ENCODE measurements at places on chromosomes 12 and 14.
A peak's percentile ranks its signal among the peaks of the same experiment; 100 is the strongest.

- no peak for DNase-seq
Measured at GRCh38 chr14:87331991-87332390, 661.0 kb downstream of the GALC start.

GRCh38 chr12:106305376-106305775 lies 2.8 kb downstream of the TCP11L2 start:
- no peak for DNase-seq

GRCh38 chr12:2826721-2827515 lies 7.9 kb downstream of the NRIP2 start:
- no peak for DNase-seq

DNA sequence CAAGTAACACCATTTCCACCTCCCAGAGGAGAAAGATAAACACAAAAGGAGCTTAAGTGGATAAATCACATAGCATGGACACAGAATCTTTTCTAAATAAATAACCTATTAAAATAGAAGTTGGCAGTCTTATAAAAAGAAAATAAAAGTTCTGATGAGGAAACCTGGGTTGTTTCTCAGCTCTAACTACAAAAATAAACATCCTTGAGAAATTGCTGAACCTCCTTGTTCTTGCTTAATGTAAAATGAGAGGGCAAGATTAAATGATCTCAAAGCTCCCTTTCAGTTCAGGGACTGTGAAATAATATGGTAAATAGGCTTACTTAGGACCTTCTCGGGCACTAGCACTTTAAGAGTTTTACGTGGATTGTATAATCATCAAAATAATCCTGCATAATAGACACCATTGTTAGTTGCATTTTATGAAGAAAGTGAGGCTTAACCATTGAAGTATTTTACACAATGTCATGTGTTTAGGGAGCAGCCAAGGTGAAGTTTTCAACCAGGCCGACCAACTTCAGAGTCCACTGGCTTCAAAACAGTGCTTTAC lies 214.0 kb upstream of the NOVA1 start:
- DNase-seq: no peak

DNA sequence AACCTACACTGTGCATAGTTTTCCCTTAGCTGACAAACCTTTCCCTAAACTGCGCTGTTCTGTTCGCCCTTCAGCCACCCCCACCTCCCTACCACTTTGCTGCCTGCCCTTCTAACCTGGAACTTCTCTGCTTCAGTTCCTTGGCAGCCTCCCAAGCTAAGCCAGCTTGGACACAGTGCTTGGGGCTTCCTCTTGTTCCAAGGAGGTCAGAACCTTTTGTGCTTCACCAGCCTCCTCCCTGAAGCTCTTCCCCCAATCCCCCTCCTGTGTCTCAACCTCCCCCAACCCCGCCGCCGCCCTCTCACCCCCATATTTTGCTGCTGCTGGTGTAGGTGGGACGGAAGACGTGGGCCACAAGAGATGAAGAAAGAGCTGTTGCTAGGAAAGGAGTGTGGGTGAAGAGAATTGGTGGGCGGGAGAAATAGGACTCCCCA lies 8.1 kb upstream of the RIC8B start:
- DNase-seq: peak; percentile 19

- no peak for DNase-seq
Measured at GRCh38 chr12:44816446-44817017, 59.6 kb downstream of the NELL2 start.

DNA sequence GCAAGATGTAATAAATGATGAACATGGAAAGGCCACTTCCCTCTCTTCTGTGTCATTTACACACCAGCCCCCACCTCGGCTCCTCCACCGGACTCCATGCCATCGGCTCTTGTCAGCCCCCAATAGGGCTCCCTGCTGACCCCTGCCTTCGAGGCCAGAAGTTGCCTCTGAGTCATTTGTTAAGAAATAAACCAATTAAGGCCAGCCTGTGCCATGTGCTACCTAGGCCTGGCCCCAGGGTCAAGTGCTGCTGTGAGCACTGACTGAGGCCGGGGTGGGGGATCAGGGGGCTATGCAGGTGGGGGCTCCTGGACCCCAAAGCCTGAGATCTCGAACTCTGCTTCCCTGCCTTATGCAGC lies 53.2 kb downstream of the TESC start:
- peak; percentile 31 for DNase-seq

DNA sequence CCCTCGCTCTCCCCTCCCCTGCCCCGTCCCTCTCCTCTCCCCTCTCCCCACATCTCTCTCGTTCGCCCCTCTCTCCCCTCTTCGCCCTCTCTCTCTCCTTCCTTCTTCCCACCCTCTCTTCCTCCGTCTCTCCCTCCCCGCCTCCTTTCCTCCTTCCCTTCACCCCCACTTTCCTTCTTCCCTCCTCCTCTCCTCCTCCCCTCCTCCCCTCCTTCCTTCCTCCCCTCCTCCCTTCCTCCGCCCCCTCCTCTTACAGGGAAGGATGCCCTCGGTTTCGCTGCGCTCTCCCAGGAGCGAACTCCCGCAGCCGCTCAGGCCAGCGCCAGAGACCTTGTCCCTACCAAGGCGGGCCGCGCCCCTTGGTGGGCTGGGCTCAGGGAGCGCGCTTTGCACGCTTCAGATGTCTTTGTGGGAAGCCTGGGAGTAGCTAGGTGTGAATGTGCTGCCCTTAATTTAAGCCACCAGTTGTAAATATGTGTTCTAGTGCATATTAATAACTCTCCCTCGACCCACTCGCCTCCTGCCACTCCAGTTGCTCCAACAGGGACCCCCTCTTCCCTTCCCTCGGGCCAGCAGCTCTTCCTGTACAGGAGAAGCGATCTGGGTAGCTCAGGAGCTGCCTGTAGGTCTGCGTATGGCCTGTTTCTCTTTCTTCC lies 13.3 kb upstream of the MAP3K9 start:
- DNase-seq: no peak

DNA sequence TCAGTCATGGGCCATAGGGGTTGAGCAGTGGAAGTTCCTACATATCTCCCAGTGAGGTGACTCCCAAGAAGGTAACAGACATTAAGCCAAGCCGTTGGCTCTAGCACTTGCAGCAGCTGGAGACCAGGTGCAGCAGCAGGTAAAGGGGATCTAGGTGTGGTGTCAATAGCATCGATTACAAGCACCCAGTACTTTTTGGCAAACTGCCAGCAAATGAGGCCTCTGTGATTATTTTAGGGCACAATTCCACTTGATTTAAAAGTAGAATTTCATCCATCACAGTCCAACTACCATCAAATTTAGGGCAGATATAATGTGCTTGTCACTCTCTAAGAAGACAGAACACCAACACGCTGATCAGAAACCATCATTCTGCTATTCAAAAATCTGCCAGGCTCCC lies 224.1 kb upstream of the EGLN3 start:
- no peak for DNase-seq

DNA sequence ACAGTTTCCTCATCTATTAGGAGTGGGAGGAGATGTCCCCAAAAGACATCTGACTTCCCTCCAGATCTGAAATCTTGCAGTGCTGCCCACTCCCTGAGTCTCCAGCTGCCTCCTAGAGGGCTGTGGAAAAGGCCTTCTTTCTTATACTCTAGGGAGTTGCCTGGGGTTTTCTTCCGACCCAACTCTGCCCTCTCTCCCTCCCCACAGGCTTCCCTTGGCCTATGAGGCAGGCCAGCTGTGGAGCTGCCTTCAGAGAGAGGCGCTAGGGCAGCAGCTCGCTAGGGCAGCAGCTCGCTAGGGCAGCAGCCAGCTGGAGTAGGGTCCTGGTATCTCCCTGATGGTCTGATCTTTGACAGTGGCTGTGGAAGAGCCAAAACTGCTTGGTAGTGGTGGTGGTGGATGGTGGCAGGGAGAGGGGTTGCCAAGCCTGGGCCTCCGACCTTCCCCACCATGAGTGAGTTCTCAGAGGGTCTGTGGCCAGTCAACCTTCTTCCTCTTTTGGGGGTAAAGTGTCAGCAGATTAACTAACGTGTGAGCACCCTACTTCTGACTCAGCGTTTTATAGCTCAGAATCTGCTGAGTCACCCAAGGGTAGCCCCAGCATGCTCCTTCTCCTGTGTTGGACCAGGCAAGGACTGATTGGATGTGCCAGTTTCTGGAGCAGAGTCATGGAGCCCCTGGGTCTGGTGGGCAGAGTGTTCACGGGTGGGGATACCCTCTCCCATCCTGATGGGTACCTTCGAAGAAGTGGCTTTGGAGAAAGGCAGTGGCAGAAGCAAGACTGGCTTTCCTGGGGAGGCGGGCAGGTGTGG lies 2.3 kb downstream of the SLC48A1 start:
- peak; percentile 62 for DNase-seq

GRCh38 chr12:106001105-106001836 lies 137.5 kb downstream of the NUAK1 start:
- DNase-seq: no peak

- no peak for DNase-seq
Measured at GRCh38 chr12:90321369-90321768, 612.7 kb upstream of the ATP2B1 start.

DNA sequence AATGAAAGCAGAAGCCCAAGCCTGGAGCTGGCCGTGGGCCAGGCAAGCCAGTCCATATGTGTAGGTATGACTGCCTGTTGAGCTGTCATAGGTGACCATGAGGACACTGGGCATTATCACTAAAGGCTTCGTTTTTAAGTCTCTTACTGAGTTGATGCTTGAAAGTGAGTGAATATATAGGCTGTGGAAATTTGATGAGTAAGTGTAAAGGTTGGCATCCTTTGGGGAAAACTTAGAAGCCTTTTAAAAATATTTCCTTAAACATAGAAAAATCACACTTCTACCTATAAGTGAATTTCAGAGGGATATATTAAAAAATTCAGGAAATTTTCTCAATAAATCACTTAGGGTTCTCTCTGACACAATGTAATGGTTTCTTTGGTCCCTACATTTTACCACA lies 396.5 kb downstream of the FOXG1 start:
- no peak for DNase-seq

GRCh38 chr14:57189070-57189469 lies 79.6 kb downstream of the EXOC5 start:
- DNase-seq: peak; percentile 37

- DNase-seq: no peak
Measured at GRCh38 chr12:89234324-89235114, 117.8 kb downstream of the DUSP6 start.

DNA sequence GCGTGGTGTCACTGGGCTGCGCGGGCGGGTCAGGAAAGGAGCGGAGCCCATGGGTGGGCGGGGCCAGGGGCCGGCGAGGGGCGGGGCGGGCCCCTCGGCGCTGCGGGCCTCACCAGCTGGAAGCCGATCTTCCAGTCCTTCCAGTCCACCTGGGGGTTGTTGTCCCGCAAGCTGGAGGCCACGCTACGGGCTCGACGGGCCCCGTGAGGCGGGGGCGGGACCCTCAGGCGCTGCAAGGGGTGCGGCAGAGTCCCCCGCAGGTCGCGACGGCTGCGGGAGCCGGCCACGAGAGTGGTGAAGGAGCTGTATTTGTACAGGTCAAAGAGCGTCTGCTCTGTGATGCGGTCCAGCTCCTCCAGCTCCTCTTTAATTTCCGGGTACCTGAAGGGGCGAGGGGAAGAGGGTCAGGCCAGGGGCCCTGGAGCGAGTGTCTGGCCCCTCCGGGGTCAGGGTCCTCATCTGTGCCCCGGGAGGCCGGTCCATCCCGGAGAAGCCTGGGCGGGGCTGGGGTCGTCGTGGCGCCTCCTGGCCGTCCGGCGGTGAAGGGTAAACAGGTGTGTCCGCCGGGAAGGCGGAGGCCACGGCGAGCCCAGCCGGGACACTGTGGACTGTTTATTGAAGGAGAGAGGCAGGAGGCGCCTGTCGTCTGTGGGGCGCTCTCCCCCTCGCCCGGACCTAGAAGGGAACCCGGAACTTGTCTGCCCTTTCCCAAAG lies 11.9 kb downstream of the SCNN1A start:
- peak; percentile 65 for DNase-seq

- no peak for DNase-seq
Measured at GRCh38 chr14:101882141-101882935, 82.0 kb upstream of the DYNC1H1 start.

GRCh38 chr12:42504049-42504448 lies 85.5 kb downstream of the PRICKLE1 start:
- peak; percentile 22 for DNase-seq

DNA sequence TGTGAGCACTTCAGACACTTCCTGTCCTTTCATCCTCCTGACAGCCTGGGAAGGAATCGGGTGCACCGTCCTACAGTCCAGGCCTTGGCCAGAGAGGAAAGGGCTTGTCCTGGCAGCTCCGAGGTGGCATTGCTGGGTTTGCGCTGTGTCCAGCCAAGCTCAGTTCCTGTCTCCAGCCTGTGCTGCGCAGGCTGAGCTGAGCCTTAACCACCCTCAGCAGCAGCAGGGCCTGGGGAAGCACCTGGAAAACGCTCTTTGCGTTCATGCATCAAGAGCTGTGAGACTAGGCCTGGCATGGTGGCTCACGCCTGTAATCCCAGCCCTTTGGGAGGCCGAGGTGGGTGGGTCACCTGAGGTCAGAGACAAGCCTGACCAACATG lies 33.7 kb upstream of the EML1 start:
- DNase-seq: no peak

GRCh38 chr12:101838628-101839323 lies 8.0 kb upstream of the GNPTAB start:
- DNase-seq: no peak

GRCh38 chr14:33780035-33780434 lies 170.8 kb downstream of the EGLN3 start:
- DNase-seq: no peak

DNA sequence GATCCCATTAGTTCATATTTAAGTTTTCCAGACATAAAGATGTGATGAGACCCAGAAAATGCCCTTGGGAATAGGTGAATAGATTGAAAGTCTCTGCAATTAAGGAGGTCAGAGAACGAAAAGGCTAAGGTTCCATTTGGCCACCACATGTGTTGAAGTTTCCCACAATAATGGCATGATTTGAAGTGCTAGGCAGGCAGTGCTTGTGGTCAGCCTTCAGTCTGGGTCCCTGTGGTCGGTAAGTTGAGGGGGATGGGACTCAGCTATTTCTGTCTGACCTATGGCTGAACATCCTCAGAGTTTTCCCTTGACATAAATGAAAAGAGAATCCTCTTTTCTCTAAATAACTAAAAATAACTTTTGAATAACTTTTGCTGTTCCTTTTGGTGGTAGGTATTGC lies 92.4 kb downstream of the PELI2 start:
- peak; percentile 30 for DNase-seq

GRCh38 chr12:127722611-127723010 lies 544.4 kb upstream of the TMEM132C start:
- no peak for DNase-seq

GRCh38 chr14:54622192-54622958 lies 55.4 kb downstream of the SAMD4A start:
- DNase-seq: no peak

DNA sequence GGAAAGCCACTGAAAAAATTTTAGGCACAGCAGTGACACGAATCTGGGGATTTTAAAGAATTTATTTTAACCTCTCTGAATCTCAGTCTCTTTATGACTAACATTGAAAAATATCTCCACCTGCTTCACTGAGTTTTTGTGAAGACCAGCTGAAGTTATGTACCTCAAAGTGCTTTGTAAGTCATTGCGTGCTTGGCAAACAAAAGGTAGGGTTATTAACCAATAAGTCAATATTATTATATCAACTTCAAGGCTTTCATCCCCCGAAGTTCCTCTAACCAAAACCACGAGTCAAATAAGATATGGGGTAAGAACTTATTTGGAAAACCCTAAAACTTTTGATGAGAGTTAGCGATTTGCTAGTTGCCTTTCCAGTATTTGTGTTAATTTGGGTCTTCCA lies 62.3 kb downstream of the HSPB8 start:
- no peak for DNase-seq

- no peak for DNase-seq
Measured at GRCh38 chr12:6946033-6946919, 2.5 kb downstream of the C12orf57 start.
